CMK (cell line): ENCODE measurements at places on chromosomes 7 and 10.

DNA sequence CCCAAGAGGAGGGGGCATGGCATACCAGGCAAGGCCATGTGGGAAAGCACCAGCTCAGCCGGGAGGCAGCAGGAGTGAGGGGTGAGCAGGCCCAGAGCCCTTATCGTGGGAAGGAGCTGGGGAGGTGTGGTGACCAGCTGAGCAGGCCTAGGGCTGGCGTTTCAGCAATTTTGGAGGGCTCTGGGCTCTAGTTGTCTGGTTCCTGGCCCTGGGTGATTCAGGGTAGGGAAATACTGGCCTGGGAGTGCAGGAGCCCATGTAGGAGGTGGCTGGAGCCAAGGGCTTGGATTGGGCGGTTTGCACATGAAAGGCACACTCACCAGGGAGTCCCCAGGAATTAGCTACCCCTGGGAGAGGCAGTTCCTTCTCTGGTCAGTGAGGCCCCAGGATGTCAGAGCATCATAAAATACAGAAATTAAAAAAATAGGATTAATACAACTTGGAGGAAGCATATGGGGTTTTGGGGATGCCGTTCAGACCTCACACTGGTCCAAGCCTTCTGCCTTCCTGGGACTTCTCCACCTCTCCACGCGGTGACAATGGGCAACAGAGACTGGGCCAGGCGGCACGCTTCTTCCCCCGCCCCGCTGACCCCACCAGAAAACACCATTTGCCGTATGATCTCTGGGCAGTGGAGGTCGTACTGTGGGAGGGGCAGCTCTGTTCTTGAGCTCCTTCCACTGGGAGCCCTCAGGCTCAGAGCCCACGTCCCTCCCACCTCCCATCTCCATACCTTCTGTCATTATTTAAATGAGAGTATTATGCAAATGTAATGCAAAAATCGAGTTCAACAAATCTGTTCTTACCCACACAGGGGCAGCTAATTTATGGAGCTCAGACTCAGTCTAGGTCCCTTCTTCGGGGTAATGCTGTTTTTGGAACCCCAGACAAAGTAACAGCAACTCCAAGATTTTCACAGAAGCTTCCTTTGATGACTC lies 133.0 kb upstream of the FAM20C start:
- no peak for DNase-seq

GRCh38 chr7:41820111-41820671 lies 117.3 kb upstream of the INHBA start:
- DNase-seq = no peak

DNA sequence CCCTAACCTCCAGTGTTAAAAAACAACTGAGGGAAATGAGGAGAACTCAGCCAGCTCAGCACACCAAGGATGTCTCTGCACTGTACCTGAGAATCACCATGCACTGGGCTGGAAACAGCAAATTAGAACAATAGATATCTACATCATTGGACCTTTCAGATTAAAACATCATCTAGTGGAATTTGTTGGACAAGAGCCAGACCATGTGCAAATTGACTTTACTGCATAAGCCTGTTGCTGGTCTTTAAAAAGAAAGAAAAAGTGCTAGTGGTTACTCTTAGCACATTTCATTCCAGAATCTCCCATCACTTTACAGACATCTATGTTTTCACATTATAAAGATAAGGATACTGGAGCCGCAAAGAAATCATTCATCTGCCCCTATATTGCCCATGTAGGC lies 75.4 kb downstream of the FGFR2 start:
- DNase-seq = no peak

- no peak for DNase-seq
Observed at GRCh38 chr7:27835376-27835775, 95.4 kb downstream of the TAX1BP1 start.

DNA sequence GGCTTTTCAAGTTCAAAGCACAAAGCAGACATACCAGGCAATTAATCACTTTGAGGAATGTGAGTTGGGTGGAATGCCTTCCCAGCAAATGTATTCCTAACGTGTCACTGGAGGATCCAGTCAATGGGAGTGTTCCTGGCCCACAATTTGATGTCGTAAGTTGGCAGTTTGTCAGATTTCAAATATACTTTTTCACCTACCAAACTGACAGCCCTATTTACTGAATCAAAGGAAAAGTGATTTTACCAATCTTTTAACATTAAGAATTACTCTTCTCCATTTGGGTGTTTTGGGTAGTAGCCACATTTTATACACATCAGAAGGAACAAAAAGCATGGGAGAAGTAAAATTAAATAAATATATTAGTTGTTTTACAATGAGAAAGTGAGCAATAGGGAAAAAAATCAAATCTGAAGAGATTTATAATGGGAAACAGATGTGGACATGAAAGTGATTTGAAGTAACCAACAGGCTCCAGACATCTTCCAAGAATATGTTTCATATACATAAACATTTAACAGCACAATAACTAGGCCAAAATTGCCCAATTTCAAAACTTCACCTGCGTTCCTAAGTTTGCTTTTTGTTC lies 222.9 kb downstream of the MTERF1 start:
- DNase-seq = no peak

GRCh38 chr10:56317603-56318002 lies 43.5 kb downstream of the ZWINT start:
- DNase-seq = no peak

DNA sequence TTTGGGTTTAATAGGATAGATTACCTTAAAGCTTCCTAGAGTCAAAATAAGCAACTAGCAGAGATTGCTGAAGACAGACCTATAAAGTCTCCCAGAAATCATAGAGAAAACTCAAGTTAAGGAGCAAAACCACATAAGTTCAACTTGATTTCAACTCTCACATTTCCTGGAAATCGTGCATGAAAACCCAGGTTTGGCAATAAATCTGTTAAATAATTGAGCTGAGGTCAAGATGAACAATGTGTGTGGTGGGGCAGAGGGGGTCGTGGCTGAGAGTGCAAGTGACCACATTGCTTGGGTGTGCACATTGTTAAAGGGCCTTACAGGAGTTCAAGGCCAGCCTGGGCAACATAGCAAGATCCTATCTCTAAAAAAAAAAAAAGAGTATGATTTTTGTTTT lies 636.5 kb downstream of the GALNT17 start:
- DNase-seq = no peak

GRCh38 chr7:73685311-73685710 lies 1.9 kb downstream of the BUD23 start:
- no peak for DNase-seq

GRCh38 chr7:150849204-150849775 lies 3.0 kb upstream of the AOC1 start:
- DNase-seq = no peak

DNA sequence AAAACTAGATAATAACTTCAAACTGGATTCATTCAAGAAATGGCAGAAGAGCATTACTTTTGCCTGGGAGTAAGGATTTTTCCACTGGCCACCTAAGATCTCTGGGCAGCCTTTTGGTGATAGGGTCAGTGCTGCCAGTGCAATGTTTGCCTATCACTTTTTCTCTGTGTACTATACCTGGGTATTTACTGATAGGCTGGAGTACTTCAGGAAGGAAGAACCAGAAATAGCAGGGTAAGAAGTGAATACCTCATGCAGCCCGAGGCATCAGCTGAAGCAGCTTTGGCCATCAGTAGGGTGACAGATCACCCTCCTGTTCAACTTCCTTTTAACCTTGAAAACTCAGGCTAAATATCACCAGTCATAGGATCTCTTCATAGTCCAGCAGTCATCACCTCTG lies 5.5 kb upstream of the PAPSS2 start:
- no peak for DNase-seq

DNA sequence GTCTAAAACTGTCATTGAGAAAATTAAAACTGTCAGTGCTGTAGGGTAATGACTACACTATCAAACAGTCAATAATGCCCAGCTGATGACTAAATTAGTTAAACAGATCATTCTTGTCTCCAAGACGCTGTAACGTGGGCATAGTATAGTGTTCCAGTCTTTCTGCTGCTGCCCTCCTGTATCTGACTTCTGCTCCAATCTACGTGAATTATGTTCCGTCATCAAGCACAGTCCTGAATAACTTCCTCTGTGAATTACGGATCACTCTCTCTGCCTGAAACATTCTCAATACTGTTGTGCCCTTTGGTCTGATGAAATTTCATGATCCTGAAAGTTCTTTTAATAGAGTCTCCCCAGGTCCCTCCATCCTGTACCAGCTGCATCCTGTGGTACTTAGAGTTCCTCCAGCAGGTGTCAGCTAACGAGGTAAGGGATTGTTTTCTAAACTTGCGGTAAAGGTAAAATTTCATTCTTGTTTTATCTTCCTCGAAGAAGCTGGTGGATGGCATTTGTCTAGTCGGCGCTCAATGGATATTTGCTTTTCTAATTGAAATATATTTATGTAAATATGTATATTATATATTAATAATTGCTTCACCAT lies 393.5 kb upstream of the ADARB2 start:
- no peak for DNase-seq

GRCh38 chr10:77214799-77215198 lies 422.8 kb downstream of the KCNMA1 start:
- DNase-seq = no peak

DNA sequence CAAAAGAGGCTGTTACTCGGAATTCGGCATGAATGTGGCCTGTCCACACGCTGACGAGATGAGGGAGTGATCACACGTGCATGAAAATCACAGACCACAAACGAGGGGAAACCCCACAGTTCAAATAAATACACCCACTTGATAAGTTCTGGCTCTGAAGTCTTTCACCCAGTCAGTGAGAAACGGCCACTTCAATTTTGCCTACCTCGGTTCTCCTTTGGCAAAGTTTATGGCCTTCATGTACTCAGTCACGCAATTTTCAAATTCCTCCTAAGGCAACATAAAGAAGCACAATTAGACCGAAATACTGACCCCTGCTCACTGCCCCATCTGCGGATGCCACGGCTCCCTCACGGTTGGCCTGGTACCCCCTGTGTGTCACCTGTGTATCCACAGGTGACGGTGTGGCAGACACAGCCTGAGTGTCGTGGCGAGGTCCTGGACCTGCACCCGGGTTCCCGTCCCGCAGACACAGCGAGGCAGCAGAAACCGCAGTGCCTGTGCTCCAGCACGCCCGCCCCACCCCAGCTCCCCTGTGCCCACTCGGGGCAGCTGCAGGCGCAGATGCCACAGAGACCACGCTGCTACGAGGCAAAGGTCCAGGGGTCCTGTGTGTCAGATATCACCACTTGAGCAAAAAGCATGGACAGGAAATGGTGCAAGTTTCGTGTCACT lies 1.4 kb downstream of the CFAP46 start:
- DNase-seq = no peak

DNA sequence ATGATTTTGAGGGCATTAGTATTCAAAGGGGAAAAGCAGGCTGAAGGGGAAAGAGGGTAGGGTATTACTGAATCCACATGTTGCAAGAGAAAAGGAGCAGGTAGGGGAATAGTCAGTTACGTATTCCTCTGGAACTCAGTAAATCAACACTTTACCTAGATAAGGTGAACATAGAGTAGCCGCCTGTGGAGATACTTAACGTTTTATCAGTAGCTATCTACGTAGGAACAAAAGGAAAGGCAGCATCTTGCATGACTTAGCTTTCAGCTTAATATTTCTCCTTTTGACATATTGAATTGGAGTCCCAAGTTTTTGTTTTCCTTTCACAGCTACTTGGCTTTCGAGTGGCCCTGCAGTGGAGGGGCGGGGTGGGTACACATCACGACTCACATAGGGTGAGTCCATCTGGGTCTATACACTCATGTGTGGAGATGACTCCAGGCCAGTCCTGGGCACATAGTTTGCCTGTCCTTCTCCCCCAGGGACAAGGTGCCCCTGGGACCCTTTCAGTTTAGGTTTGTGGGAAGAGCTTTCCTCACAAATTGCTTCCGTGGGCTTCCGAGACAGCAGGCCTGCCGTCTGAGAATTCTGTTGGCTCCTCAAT lies 48.1 kb downstream of the CCNY start:
- DNase-seq = no peak

- DNase-seq = no peak
Observed at GRCh38 chr10:3889961-3890522, 105.0 kb upstream of the KLF6 start.

GRCh38 chr7:953547-954327 lies 743 bp downstream of the ADAP1 start:
- DNase-seq = no peak

DNA sequence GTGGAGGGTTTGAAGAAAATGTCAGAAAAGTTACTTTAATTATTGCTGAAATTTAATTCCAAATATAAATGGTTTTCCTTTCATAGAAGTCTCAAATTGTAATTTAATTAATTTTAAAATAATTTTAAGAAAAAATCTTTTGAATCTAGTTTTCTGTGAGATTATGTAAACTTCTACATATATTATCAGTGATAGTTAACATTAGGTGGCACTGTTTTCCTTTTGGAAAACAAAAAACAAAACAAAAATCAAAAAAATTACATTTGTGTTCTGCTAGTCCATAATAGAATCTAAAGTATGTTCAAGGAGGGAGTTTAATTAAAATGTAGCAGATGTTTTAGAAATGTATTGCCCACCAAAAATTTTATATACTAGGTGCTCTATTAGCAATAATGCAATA lies 1456.7 kb downstream of the REEP3 start:
- no peak for DNase-seq

DNA sequence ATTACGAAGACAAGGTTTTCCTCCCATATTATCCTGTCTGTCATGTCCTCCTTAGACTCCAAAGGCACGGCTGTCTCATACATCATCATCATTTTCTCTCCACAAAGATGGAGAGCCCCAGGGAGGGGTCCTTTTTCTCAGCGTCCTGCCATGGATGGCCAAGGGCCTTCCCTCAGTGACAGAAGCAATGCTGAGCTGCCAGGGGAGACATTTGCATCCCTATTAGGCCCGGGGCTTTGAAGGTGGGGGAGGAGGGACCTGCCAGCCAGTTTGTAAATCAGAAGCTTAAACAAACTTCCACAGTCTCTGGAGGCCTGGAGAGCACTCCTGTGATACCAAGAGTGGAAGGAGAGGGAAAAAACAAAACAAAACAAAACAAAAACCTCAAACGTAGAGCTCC lies 112.4 kb upstream of the ADO start:
- no peak for DNase-seq

GRCh38 chr7:155340721-155341120 lies 43.0 kb downstream of the INSIG1 start:
- no peak for DNase-seq

DNA sequence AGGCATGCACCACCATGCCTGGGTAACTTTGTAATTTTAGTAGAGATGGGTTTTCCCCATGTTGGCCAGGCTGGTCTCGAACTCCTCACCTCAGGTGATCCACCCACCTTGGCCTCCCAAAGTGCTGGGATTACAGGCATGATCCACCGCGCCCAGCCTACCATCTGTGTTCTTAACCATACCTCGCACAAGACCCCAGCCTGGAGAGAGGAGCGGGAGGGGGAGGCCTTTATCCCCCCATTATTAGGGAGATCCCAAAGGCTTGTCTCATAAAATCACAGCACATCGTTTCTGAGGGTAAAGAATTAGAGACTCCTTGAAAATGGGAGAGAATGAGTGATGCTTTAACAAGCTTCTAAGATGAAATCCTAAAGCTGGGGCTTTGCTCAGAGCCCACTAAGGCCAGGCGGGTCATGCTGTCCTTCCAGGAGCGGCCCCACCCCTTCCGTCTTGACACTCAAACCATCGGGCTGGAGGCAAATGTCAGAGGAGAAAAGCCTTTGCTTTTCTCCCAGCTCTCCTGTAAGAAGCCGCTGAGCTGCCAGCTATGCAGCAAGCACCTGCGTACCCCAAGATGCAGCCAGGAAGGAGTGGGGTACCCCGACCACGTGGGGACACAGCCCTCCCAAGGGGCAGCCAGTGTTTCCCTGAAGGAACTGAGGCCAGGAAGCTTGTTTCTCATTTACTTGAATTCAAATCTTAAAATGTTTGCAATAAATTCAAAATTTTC lies 339.7 kb downstream of the PTPRN2 start:
- DNase-seq = no peak

- no peak for DNase-seq
Observed at GRCh38 chr10:112222799-112223198, 39.2 kb upstream of the GPAM start.

- no peak for DNase-seq
Observed at GRCh38 chr10:103895411-103896186, 22.4 kb downstream of the STN1 start.
